Activated CD8-positive, alpha-beta T cell treated with anti-CD3 and anti-CD28 coated beads for 36 hours (primary cell): ENCODE measurements at places on chromosomes 6 and 20. TPM values are rescaled to one million over a fixed set of nuclear protein-coding genes. Genes with fewer than 3 reads are reported as not detected.

CGA gene
- not detected for total RNA-seq

LIN28B gene
- not detected for total RNA-seq

SAPCD1 gene
- total RNA-seq, result 13.6 TPM

SOBP gene
- total RNA-seq, result 0.77 TPM

CPXM1 gene
- total RNA-seq, result 2.0 TPM

CST4 gene
- not detected for total RNA-seq

FAM209B gene
- total RNA-seq, result 1.0 TPM

SPATA25 gene
- 0.74 TPM for total RNA-seq

- H3K36me3 ChIP-seq, result peaks cover 33% of the 10 kb centered on the region
- no peaks in the 10 kb centered on the region for H3K27me3 ChIP-seq
- H3K27ac ChIP-seq, result no peak overlapping the region
- no peak overlapping the region for H3K4me3 ChIP-seq
- peaks cover 53% of the 10 kb centered on the region for H3K4me1 ChIP-seq
Measured at GRCh38 chr20:33833333-33833732, 22.2 kb downstream of the CHMP4B start.

DNA sequence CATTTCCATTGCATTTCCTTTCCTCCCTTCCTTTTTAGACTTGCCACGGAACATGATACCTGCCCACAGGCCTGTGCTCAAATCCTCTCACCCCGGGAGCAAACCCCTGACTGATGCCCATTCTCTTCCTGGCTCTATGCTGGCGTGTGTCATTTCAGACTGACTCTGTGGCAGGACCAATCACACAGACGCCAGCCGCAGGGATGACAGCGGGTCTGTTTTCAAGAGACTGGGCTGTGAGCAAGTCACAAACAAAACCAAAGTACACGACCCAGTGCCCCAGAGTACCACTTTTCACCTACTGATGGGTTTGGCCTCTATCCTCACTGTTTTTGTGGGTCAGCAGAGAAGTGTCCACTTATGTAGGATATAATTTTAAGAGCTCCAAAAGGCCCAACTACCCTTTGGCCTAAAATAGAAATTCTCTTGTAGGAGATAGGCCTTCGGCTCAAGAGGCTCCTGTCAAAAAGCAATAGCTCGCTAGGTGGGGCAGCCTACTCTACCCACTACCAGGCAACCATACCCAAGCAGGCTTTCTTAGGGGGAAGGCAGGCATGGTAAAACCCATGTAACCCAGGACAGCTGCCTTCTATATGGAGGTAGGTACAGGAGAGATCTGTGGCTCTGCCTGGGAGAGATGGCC, 215.7 kb downstream of the CDC5L start:
- no peaks in the 10 kb centered on the region for H3K4me1 ChIP-seq
- DNase-seq, result no peak
- H3K4me3 ChIP-seq, result no peak overlapping the region
- H3K27ac ChIP-seq, result no peak overlapping the region
- H3K27me3 ChIP-seq, result peaks cover 3% of the 10 kb centered on the region

DNA sequence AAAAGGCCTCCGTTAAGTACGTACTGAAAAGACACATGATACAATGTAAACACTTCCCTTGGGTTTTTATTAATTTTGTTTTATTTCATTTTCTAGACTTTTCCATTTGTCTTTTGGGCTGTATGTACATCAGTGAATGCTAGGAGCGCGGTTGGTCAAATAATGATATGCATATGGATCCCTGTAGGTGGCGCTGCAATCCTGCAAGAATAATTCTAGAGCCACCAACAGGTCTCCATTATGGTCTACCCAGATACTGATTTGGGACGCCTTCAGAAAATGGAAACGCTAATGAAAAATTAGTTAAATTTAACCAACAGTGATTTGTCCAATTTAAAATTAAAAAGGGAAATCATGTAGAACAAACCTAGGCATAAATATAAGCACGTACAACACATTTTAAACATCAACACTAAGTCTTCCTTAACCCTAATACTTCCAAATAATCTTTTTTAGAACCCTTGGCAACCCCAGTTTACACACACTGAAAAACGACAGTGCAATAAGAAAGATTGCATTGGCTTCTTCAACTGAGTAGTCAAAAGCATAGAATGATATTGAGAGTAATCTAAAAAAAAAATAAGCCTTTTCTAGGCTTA, 433.5 kb downstream of the RFPL4B start:
- H3K27me3 ChIP-seq, result no peaks in the 10 kb centered on the region
- H3K4me1 ChIP-seq, result no peaks in the 10 kb centered on the region
- H3K27ac ChIP-seq, result no peak overlapping the region
- no peaks in the 10 kb centered on the region for H3K36me3 ChIP-seq

GRCh38 chr6:129672881-129673631, 36.9 kb downstream of the ARHGAP18 start:
- no peaks in the 10 kb centered on the region for H3K36me3 ChIP-seq
- H3K27me3 ChIP-seq, result no peaks in the 10 kb centered on the region

GRCh38 chr6:115901896-115902295, 158.8 kb downstream of the FRK start:
- H3K27me3 ChIP-seq, result no peaks in the 10 kb centered on the region
- no peaks in the 10 kb centered on the region for H3K36me3 ChIP-seq
- no peak overlapping the region for H3K27ac ChIP-seq
- no peak for DNase-seq

- no peak overlapping the region for H3K4me3 ChIP-seq
- DNase-seq, result peak; percentile 29
- H3K27me3 ChIP-seq, result no peaks in the 10 kb centered on the region
- H3K36me3 ChIP-seq, result peaks cover 46% of the 10 kb centered on the region
- H3K4me1 ChIP-seq, result peaks cover 28% of the 10 kb centered on the region
Measured at GRCh38 chr20:44914924-44915323, 5.1 kb downstream of the PABPC1L start.

GRCh38 chr6:131952886-131953509, 1.8 kb upstream of the CCN2 start:
- no peak for DNase-seq
- H3K4me3 ChIP-seq, result no peak overlapping the region
- peaks cover 54% of the 10 kb centered on the region for H3K27me3 ChIP-seq

GRCh38 chr6:89690944-89691324, 52.4 kb upstream of the LYRM2 start:
- DNase-seq, result no peak
- H3K27me3 ChIP-seq, result no peaks in the 10 kb centered on the region
- H3K4me1 ChIP-seq, result peaks cover 3% of the 10 kb centered on the region

DNA sequence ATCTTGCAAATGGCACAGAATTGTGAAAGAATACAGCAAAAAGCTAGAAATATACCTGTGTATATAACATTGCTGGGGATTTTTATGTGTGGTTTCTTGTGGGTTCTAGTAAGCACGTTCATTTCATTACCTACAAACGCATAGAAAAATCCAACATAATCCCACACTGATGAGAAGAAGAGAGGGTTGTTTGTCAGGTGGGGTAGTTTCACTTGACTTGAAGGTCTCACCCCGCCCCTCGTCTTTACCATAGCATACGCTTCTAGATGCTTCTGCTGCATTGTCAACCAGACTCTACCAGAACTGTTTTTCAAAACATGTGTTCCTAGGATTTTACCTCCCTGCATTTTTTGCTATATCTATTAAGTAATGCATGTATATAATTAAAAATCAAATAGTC, 284.1 kb upstream of the TAB2 start:
- DNase-seq, result peak; percentile 61
- no peaks in the 10 kb centered on the region for H3K27me3 ChIP-seq
- peaks cover 64% of the 10 kb centered on the region for H3K4me1 ChIP-seq
- H3K4me3 ChIP-seq, result no peak overlapping the region
- no peaks in the 10 kb centered on the region for H3K36me3 ChIP-seq
- H3K27ac ChIP-seq, result peak overlapping the region; percentile 91

DNA sequence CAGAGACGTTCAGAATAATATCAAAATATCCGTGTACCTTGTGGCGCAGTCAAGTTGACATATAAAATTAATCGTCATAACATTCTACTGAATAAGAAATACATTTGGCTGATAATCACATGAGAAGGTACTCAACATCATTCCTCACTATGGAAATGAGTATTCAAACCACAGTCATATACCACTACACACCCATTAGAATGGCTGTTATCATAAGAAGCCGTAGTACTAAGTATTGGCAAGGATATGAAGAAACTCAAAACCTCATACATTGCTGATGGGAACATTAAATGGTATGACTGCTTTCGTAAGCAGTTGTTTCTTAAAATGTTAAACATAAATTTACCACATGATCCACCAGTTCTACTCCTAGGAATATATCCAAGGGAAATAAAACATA, 244.7 kb downstream of the CDKAL1 start:
- H3K27ac ChIP-seq, result no peak overlapping the region
- peaks cover 32% of the 10 kb centered on the region for H3K36me3 ChIP-seq
- no peaks in the 10 kb centered on the region for H3K4me1 ChIP-seq
- no peak for DNase-seq
- no peak overlapping the region for H3K4me3 ChIP-seq
- no peaks in the 10 kb centered on the region for H3K27me3 ChIP-seq
